Anterior cingulate cortex (tissue), 58 donors: ENCODE measurements at places on chromosomes 2 and 18.

DNA sequence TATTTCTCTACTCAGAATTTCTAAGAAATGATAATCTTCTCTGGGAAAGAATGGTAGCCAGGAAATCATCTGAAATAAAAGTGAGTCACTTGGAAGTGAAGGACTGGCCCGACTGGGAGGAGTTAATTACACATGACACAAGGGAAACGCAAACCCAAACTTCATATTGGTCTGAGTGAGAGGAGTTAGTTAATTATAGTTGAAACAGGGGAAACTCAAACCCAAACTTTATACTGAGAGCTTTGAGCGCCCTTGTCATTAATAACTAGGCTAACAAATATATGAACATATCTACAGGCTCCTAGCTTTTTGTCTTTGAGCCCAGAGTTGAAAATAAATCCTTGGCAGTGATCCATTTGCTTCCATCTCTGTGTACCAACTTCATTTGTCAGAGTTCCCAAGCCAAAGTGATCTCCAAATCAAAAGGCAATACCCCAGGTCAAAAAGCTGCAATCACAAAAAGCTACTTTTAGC is 187.8 kb upstream of the COL3A1 start:
- no peak for DNase-seq

DNA sequence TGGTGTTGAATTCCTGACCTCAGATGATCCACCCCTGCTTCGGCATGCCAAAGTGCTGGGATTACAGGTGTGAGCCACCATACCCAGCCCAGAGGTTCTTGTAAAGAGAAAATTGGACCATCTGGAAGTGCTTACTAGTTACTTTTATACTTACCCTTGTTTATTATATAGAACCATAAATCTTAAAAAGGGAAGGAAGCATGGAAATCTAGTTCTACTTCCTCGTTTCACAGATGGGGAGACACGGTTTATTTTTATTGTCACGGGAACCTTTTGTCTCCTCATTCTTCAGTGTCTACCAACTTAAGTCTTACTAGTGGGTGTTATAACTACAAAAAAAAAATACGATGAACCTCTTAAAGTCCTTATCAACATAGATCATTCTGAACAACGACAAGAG is 45.8 kb upstream of the PDK1 start:
- DNase-seq, result no peak

- no peak for DNase-seq
These were observed 3.2 kb downstream of the PIGN start for GRCh38 chr18:62183578-62184195.

- DNase-seq, result peak; percentile 47
These were observed 30.4 kb downstream of the SRSF7 start for GRCh38 chr2:38720613-38721241.

DNA sequence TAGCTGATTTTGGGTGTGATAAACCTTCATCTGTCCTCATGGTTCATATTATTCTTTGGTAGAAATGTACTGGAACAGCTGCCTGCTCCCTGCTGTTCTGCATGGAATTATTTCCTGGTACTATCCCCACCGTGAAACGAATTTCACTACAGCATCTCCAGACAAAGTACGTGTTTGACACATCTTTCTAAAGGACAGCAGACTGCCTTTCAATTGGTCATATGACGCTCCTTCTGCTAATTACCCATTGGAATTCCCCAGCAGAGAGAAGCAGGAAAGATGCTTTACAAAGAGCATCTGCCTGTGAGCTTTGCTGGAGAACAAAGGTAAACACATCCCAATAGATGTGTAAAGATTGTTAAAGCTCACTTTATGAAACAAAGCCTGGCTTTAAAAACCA is 4.4 kb upstream of the RFX8 start:
- no peak for DNase-seq
